ENCODE measurements at places on chromosomes 1 and 21.

- DNase-seq, result no peak
Measured at GRCh38 chr1:201460814-201461644, 8.0 kb downstream of the PHLDA3 start.

DNA sequence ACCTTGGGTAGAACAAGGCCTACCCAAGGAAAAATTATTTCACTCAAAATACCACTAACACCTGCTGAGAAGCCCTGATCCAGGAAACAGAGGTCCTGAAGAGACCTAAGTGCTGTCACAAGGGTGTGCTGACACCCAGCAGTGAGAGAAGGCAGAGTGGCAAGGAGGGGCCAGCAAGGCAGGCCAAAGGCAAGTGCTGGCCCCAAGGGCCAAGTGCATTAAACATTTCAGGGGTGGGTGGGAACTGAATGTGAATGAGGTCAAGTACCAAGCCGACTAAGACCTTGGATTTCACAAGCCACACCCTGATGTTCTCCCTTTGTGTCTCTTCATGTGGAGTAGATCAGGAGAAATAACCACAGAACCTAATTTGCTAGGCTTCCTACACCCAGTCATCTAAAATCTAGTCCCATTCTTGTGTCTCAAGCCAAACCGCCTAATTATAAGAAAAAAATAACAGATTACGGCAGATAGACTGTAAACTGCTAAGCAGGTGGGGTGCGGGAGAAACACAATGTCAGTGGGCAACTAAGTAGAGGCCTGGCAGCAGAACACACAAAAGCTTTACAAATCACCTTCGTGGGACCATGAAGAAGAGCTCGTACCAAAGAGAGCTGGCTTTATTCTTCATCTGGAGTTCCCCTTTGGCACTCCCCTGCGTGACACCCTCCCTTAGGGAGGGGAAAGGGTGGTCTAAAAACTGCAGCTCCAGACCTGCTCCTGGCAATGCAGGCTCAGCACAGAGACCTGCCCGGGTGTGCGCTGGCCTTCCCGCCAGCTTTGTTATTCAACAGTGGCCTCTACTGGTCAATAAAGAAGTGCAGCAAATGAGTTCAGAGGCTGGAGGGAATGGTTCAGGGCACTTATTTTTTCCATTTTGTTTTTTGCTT lies 8.7 kb downstream of the UBE2G2 start:
- peak; percentile 25 for DNase-seq

- DNase-seq, result no peak
Measured at GRCh38 chr1:241603731-241604245, 36.4 kb downstream of the CHML start.

DNA sequence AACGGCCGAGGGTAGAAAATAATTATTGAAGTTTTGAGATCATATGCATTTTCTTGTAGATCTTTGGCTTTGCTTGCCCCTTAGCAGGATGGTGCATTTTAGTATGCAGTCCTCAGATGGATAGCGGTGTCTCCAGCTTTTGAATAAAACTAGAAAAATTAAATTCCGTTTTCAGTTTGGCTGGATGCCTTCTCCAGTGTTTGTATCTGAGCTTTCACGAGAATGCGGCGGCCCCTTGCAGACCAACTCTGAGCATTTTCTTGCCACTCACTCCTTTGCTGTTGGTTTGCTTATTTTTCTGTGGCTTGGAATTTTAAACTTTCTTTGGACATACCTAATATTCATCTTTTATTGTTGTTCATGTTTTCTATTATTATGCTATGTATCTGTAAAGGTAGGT lies 192.6 kb downstream of the NFIA start:
- no peak for DNase-seq

GRCh38 chr1:37813529-37814145 lies 5.6 kb upstream of the YRDC start:
- DNase-seq, result no peak

DNA sequence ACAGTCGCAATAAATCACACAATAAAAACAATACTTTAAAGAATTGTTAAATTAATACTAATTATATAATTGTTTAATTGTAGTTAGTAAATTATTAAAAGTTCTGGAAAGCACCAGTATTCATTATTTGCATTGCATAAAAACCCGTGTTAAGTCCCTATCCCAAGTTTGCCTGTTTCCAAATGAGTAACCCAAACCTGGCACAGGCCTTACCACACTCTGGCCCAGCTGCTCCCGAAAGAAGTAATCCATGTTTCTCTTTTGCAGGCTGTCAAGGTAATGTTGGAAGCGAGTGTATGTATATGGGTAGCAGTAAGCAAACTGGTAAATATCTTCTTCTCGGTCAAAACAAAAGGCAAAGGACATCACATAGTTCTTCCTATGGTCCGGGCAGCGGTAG lies 268.7 kb upstream of the BEND5 start:
- no peak for DNase-seq

GRCh38 chr1:8847990-8848389 lies 30.5 kb downstream of the ENO1 start:
- DNase-seq, result no peak

- DNase-seq, result no peak
Measured at GRCh38 chr1:62435231-62436038, 1.4 kb upstream of the USP1 start.

GRCh38 chr1:108034396-108034795 lies 69.4 kb upstream of the VAV3 start:
- no peak for DNase-seq

DNA sequence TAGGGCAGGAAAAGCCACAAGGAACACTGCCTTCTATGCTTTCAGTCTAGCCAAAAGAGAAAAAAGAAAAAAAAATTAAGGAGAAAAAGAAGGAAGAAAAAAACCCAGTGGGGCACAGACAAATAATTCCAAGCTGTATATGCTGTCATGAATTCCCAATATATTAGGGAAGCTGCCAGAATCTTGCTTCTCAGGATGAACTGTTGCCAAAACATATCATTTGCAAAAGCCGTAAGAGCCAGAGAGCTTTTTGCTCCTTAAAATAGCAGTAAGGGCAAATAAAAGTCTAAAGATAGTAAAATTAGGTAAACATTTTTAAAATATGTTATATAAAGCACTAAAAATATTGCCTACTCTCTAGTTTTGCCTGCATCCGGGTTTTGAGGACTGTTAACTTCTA lies 52.1 kb downstream of the PGM1 start:
- no peak for DNase-seq

GRCh38 chr1:212291505-212292134 lies 6.4 kb downstream of the PPP2R5A start:
- no peak for DNase-seq

GRCh38 chr1:205321959-205322283 lies 376 bp upstream of the NUAK2 start:
- DNase-seq, result no peak

GRCh38 chr1:84781946-84782771 lies 91.9 kb upstream of the SSX2IP start:
- DNase-seq, result peak; percentile 53

DNA sequence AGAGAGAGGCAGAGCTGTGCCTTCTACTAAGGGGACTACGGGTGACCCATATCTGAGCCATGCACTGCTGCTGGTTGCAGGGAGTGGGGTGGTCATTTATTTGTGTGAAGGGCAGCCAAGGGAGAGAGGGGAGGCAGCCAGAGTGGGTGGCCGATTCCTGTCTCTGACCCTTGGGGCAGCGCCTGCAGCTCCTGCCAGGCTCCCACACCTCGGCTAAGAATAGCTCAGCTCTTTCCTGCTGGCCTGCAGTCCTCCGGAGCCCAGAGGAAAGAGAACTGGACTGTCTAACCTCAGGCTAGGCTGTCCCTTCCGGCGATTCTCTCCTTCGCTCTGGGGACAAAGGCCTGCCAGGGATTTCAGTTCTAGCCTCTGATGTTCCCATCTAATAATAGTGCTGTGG lies 11.6 kb upstream of the CD34 start:
- no peak for DNase-seq

- no peak for DNase-seq
Measured at GRCh38 chr21:14736672-14737071, 190.6 kb upstream of the SAMSN1 start.

DNA sequence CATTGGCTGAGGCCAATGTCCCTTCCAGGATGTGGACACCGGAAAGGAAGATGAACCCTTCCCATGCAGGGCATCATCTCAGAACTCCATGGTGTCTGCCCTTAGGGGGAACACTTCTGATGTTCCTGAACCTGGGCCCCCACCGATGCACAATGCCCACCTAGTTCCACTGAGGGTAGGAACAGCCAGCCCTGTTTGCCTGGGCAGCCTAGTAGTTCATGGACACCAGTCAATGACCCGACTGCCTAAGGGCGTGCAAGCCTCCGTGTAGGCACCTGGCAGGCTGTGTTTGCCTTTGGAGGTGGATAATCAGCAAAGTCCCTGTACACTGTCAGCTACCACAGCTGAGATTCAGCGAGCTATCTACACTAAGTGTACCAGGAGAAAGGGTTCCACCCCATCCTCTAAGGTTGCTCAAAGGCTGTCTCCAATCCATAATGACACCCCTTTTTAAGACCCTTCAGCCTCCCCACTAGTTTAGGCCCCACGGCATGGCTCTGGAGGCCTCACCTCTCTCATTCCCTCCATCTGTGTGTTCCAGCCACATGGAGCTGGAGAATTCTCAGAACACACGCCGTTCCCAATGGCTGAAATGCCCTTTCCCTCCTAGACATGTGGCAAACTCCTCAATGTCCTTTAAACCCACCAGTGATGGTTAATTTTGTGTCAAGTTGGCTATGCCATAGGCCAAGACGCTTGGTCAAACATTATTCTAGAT lies 124.8 kb upstream of the EDN2 start:
- DNase-seq, result no peak

- no peak for DNase-seq
Measured at GRCh38 chr1:163844459-163844858, 522.7 kb downstream of the NUF2 start.

GRCh38 chr1:204769997-204770396 lies 84.5 kb upstream of the LRRN2 start:
- DNase-seq, result no peak
